Cerebellum (tissue), 4 donors: ENCODE measurements at places on chromosomes 3 and 15. TPM values are rescaled to one million over a fixed set of nuclear protein-coding genes. Genes with fewer than 3 reads are reported as not detected.

Gene DLL4
- 4.4 TPM for total RNA-seq

Gene CLDN16
- total RNA-seq, result not detected

GRCh38 chr3:38205472-38205805 is 40.1 kb downstream of the OXSR1 start:
- no peak for DNase-seq

Gene GOLGA8Q
- 1.6 TPM for total RNA-seq

Gene ISLR2
- 104 TPM for total RNA-seq

DNA sequence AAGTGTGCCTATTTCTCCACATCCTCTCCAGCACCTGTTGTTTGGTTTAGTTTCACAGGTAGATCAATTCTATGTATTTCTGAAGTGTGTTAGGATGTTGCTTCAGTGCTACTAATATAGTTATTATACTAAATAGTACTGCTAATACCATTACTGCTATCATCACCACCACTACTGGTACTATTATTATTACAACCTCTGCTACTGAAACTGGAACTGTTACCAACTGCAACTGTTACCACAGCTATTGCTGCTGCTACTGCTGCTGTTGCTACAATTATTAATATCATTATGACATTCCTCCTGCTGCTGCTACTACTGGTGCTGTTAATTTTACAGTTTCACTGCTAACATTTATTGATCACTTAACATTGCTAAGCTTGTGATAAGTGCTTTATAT is 8.3 kb upstream of the LMOD3 start:
- DNase-seq, result no peak

- no peak for DNase-seq
Measured at GRCh38 chr15:68763063-68763462, 57.6 kb downstream of the ANP32A start.

DNA sequence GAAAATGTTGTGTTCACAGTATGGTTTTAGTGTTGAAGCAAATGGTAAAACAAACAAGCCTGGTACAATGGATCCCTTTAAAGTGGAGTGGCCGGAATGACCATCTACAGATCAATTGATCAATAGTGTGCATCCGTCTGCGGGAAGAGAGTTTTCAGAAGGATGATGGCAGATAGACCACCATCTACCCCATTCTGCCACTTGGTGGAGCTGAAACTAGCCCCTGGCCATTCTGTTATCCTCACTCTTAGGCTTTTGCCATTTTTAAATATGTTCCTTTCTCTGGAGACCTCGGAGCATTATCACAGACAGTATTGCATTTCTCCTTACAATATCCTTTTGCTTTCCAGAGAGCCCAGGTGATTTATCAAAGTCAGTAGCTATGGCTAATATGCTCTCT is 258.9 kb upstream of the CFAP20DC start:
- no peak for DNase-seq

- DNase-seq, result no peak
Measured at GRCh38 chr3:127079211-127079610, 96.3 kb downstream of the PLXNA1 start.

Gene ZKSCAN7
- 27.1 TPM for total RNA-seq

Gene IL16
- total RNA-seq, result 1.8 TPM

DNA sequence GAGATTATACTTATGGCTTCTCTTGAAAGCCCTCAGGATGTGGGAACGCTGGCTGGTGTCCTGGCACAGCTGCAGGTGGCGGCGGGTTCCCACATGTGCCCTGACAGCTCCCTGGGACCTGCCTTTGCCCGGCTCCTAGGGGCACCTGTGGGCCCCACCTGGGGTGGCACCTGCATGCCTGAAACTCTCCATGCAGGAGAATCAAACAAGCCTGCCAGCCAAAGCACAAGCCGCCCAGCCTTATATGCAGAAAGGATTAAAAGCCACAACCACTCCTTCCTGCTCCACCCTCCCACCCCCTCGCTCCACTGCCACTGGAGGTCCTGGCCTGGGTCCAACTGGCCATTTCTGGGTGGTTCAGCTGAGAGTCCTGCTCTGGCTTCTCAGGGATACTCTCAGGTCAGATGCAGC is 18.1 kb downstream of the TRPM1 start:
- DNase-seq, result no peak

DNA sequence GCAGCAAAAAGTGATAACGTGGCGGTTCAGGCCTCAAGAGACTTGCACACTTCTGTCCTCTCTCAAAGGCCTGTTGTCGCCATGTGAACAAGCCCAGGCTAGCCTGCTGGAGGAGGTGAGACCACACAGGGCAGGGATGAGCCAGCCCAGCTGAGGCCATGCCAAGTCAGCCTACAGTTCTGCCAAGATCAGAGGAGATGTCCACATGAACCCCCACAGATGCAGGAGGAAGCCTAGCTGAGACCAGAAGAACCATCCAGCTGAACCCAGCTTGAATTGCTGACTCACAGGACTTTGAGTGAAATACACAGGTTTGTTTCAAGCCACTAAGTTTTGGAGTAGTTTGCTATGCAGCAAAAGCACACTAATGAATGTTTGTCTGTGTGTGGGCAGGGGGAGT is 50.3 kb upstream of the SEC13 start:
- DNase-seq, result no peak

DNA sequence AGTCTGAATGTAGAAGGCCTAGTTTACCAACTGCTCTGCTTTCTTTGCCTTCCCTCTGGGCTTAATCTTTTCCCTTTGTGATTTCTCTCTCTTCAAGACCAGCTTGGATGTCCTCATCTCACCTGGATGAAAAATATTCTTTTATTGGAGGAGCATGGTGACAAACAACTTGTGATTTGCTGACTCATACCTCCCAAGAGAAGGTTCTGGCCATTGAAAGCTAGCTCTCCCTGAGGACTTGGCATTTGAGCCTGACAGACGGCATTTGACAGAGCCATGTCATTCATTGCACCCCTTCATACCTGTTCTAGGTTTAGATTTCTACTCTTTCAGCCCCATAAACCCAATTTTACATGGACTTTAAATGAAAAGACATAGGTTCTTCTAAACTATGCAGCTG is 33.3 kb downstream of the ATG7 start:
- DNase-seq, result no peak

Gene GOLGA6L10
- total RNA-seq, result 6.4 TPM

- DNase-seq, result no peak
Measured at GRCh38 chr3:123110282-123110975, 43.6 kb downstream of the PDIA5 start.

GRCh38 chr15:101071651-101072050 is 152.5 kb downstream of the LRRK1 start:
- DNase-seq, result no peak

GRCh38 chr3:120497336-120497735 is 46.5 kb upstream of the FSTL1 start:
- DNase-seq, result no peak

Gene SLC9C1
- 0.45 TPM for total RNA-seq

DNA sequence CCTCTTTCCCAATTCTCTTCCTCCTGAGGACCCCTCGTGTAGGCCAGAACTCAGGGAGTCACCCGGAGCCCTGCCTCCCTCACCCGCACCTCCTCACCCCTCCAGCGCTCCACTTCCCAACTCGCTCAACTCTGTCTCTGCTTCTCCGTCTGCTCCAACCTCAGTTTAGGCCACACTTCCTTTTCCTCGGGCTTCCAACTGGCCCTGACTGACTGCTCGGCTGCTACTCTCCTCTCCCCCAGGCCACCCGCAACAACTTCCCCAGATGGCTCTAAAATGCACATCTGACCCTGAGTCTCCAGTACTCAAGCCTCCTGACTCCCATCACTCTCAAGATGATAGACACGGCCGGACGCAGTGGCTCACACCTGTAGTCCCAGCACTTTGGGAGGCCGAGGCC is 23.6 kb downstream of the TMEM44 start:
- no peak for DNase-seq

GRCh38 chr3:123292321-123293310 is 90.9 kb downstream of the SEC22A start:
- no peak for DNase-seq

- no peak for DNase-seq
Measured at GRCh38 chr15:85960381-85960780, 119.3 kb upstream of the AGBL1 start.

Gene CHSY1
- total RNA-seq, result 40.9 TPM
